ENCODE measurements at places on chromosomes 7 and 10. TPM values are rescaled to one million over a fixed set of nuclear protein-coding genes. Genes with fewer than 3 reads are reported as not detected.

EBF3 gene
- total RNA-seq, result not detected

TBATA gene
- not detected for total RNA-seq

CTTNBP2 gene
- 0.16 TPM for total RNA-seq

AKR1D1 gene
- total RNA-seq, result not detected

DNA sequence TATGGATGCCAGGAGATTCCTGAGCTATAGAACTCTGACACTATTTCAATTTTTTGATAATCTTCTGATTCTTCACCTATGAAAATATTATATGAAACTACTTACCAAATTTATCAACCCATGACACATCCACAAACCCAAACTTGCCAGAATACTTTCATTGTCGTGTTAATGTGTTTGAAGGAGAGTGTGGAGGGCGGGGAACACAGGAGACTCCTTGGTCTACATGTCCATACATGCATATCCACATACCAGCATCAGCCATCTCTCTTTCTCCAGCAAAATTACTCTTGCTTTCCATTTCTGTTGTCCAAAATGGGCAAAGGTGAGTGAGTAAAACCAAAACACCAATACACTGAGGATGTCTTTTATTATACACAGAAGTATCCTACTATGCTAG, 23.5 kb upstream of the BPGM start:
- H3K4me1 ChIP-seq, result no peaks in the 10 kb centered on the region
- H3K27ac ChIP-seq, result no peak overlapping the region
- H3K36me3 ChIP-seq, result no peaks in the 10 kb centered on the region
- peaks cover 4% of the 10 kb centered on the region for H3K27me3 ChIP-seq

DNA sequence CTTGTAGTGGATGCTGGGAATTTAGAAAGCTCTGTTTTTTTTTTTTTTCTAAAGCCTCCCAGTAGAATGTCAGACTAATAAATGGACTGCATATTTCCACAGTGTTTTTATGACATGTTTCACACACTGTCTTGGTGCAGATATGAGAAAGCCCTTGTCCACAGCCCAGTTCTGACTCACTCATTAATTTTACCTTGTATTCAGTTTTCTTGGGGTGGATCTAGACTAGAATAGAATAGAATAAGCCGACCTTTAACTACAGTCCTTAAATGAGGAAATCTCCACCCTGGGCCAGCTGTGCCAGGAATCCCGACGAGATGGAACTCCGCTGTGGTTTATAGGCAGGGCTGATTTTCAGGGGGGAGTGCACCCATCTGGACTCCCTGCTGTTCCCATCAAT, 274.7 kb downstream of the NRG3 start:
- no peaks in the 10 kb centered on the region for H3K27me3 ChIP-seq
- H3K27ac ChIP-seq, result no peak overlapping the region
- no peak overlapping the region for H3K4me3 ChIP-seq
- H3K4me1 ChIP-seq, result no peaks in the 10 kb centered on the region
- DNase-seq, result no peak

DNA sequence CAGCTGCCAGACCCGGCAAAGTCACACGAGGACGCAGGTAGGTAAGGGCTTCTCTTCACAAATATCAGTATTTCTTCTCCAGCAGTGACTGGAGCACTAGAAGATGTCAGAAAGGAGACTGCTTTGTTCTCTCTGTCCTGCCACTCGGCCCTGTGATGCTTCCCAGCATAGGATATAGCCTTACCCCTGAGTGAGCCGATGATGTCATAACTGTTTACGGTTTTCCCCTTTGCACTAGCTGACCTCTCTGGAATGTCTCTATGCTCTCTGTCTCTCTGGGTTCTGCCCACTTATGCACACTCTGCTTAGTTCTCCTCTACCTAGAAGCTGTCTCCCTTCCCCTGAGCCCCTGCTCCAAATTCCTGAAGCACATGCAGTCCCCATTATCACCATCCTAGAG, 167.5 kb upstream of the PODXL start:
- H3K36me3 ChIP-seq, result no peaks in the 10 kb centered on the region
- no peak overlapping the region for H3K27ac ChIP-seq
- DNase-seq, result no peak
- no peak overlapping the region for H3K4me3 ChIP-seq

GRCh38 chr7:152867502-152867874, 107.9 kb downstream of the ACTR3B start:
- no peak for DNase-seq
- H3K27me3 ChIP-seq, result no peaks in the 10 kb centered on the region
- H3K4me3 ChIP-seq, result no peak overlapping the region
- no peaks in the 10 kb centered on the region for H3K4me1 ChIP-seq

DNA sequence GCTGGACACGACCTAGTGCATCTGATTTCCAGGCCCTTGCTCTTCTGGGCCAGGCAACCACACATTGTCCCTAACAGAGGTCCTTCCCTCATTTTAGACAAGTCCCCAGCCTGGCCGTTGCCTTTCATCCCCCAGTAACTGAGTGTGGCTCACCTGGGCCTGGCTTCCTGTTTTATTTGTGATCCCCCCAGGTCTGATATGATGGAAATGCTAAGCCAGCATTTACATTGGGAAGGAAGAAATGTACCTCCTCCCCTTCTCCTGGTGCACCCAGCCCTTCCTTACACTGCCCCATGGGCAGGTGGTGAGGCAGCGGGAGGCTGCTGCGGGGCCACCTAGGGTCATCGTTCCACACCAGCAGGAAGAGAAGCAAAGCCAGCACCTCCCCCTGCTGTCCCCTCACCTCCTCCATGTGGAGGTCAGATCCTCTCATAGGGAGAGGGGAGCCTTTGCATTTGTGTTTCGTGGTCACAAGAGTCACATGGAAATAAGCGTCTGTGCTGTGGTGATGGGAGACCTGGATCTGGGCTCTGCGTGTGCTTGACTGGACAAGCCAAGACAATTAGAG, 108.8 kb downstream of the GLRX3 start:
- H3K27me3 ChIP-seq, result no peaks in the 10 kb centered on the region
- peaks cover 7% of the 10 kb centered on the region for H3K4me1 ChIP-seq
- no peak for DNase-seq
- no peak overlapping the region for H3K27ac ChIP-seq

DNA sequence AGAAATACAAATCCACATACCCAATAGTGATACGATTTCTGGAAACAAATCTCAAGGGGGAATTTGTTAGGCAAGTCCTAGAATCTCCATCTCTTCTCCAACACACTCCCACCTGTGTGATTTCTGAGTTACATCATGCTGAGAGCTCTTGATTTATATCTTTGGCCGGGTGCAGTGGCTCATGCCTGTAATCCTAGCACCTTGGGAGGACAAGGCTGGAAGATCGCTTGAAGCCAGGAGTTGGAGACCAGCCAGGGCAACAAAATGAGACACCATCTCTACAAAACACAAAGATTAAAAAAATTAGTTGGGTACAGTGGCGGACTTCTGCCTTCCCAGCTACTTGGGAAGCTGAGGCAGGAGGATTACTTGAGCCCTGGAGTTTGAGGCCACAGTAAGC, 1.5 kb upstream of the MTPN start:
- no peak overlapping the region for H3K4me3 ChIP-seq
- peaks cover 38% of the 10 kb centered on the region for H3K4me1 ChIP-seq
- DNase-seq, result no peak
- no peaks in the 10 kb centered on the region for H3K36me3 ChIP-seq
- H3K27me3 ChIP-seq, result no peaks in the 10 kb centered on the region

DNA sequence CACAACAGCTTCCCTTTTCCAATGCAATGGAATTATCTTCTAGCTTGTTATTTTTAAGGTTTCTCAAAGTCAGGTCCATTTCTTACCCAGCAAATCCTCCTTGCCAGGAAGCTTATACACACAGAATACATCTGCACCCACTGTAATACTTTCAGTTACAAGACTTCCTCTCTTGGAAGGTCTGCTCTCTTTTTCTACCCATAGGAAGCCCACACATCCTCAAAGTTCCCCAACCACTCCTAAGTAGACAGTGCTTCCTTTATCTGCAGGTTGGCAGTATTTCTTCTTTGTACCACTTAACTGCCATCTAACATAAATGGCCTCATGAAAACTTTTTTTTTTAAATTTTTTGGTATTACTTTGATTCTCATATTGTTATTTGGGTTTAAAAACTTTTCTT, 155.6 kb downstream of the TAX1BP1 start:
- H3K36me3 ChIP-seq, result no peaks in the 10 kb centered on the region
- no peak overlapping the region for H3K27ac ChIP-seq
- no peaks in the 10 kb centered on the region for H3K27me3 ChIP-seq
- H3K4me1 ChIP-seq, result no peaks in the 10 kb centered on the region

- DNase-seq, result no peak
- no peak overlapping the region for H3K4me3 ChIP-seq
- H3K4me1 ChIP-seq, result no peaks in the 10 kb centered on the region
Measured at GRCh38 chr10:59346321-59346720, 16.0 kb downstream of the FAM13C start.

GRCh38 chr7:101927389-101927788, 110.0 kb downstream of the CUX1 start:
- no peaks in the 10 kb centered on the region for H3K27me3 ChIP-seq
- no peaks in the 10 kb centered on the region for H3K4me1 ChIP-seq
- no peak overlapping the region for H3K27ac ChIP-seq

GRCh38 chr10:13003759-13004158, 2.2 kb upstream of the CCDC3 start:
- H3K4me3 ChIP-seq, result no peak overlapping the region
- H3K36me3 ChIP-seq, result no peaks in the 10 kb centered on the region
- no peaks in the 10 kb centered on the region for H3K4me1 ChIP-seq
- no peaks in the 10 kb centered on the region for H3K27me3 ChIP-seq

DNA sequence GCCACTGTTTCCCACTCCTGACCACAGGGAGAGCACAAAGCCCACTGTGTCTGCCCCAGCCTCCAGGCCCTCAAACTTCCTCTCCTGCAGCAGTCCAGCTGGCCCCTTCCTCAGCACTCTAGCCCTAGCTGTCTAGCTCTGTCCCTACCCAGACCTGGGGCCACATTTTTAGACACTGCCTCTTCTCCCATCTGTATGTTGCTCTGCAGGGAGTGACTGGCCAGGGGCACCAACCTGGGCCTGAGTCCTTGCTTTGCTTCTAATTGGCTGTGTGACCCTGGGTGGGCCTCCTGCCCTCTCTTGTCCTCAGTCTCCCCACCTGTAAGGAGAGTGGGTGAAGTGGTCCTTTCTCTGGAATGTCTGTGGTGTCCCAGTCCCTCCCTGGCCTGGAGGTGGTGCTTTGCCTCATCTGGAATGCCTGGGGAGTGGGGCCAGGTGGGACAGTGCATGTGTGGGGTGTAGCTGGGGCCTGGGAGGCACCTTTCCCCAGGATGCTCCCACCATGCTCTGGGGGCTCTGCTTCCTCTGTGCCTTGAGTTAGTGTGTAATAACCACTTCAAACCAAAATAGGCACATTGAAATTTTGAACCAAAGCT, 25.1 kb downstream of the AQP1 start:
- no peaks in the 10 kb centered on the region for H3K27me3 ChIP-seq
- no peak overlapping the region for H3K27ac ChIP-seq
- no peak for DNase-seq
- no peaks in the 10 kb centered on the region for H3K36me3 ChIP-seq

Measured in naive thymus-derived CD4-positive, alpha-beta T cell (primary cell).